Keratinocyte (primary cell): ENCODE measurements at places on chromosomes 11 and 22.

GRCh38 chr11:67303835-67304411, 593 bp downstream of the SSH3 start:
- DNase-seq: no peak

GRCh38 chr22:50702821-50703725, 30.4 kb downstream of the SHANK3 start:
- DNase-seq: no peak

DNA sequence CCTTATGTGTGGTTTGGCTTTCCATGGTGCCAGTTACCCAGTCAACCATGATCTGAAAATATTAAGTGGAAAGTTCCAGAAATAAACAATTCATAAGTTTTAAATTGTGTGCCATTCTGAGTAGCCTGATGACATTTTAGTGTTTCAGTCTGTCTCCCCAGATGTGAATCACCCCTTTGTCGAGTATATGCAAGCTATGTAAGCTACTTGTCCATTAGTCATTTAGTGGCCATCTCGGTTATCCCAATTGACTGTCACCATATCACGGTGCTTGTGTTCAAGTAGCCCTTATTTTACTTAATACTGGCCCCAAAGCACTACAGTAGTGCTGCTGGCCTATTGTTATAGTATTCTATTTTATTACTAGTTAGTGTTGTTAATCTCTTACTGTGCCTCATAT, 44.9 kb downstream of the ATG16L2 start:
- no peak for DNase-seq

DNA sequence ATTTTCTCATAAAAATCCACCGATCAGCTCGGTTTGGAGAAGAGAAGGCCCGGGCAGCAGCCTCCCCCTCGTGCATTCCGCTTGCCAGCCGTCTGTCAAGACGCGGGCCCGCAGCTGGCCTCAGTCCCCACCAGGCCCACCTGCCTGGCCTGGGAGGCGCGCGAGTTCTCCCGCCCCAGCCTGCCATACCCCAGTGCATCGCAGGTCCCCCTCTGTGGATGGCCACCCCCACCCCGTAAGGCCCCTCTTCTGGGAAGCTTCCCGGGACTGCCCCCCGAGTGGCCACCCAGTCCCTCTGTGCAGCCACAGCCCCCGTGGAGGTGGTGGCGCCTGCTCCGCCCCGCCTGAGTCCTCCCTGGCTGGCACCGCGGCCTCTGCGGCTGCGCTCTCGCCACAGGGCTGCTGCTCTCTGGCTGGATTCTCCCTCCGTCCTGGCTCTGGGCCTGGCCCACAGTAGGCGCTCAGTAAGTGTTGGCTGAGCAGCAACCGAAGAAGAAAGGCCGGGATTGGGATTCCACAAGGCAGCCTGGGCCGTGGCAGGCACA, 74.0 kb upstream of the TCF20 start:
- no peak for DNase-seq

- DNase-seq: no peak
Observed at GRCh38 chr11:75199412-75199955, 41.1 kb upstream of the TPBGL start.

DNA sequence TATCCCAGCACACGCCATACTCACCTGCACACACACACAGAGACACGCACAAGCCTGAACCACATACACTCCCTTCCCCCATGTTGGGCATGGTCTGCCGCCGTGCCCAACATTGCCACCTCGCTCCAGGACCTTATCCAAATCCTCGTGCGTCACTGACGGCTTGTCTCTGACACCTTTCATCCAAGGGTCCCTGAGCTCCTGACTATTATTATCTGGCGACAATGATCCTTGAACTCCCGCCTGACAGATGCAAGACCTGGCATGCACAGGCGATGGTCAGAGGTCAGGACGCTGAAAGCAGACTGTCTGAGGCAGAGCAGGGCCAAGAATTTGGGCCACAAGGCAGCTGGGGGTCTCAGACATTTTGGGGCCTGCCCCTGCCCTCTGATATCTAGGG, 4.2 kb downstream of the MB start:
- DNase-seq: no peak

DNA sequence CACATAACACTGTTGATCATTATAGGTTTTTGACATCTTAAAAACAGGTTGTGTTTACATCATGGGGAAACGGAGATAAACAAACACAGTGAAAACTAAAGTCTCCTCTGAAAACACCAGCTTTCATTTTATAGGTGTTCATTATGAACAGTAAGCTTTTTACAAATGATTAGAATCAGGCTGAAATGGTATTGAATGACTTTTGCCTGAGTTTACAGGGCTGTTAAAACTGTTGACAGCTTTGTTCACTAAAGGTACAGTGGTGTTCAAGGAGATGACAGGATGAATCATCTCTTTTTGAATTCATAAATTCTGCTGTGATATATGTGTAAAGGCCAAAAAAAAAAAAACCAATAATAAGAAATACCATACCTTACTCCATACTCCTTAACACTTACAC, 184.6 kb upstream of the CNTN5 start:
- no peak for DNase-seq

DNA sequence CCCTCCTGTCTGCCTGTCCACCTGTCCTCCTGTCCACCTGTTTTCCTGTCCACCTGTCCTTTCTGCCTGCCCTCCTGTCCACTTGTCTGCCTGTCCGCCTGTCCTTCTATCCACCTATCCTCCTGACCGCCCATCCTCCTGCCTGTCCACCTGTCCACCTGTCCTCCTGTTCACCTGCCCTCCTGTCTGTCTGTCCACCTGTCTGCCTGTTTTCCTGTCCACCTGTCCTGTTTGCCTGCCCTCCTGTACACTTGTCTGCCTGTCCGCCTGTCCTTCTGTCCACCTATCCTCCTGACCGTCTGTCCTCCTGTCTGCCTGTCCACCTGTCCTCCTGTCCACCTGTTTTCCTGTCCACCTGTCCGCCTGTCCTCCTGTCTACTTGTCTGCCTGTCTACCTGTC, 682.8 kb downstream of the TBC1D22A start:
- DNase-seq: no peak

- DNase-seq: no peak
Observed at GRCh38 chr11:33531743-33532181, 168.9 kb downstream of the C11orf91 start.

DNA sequence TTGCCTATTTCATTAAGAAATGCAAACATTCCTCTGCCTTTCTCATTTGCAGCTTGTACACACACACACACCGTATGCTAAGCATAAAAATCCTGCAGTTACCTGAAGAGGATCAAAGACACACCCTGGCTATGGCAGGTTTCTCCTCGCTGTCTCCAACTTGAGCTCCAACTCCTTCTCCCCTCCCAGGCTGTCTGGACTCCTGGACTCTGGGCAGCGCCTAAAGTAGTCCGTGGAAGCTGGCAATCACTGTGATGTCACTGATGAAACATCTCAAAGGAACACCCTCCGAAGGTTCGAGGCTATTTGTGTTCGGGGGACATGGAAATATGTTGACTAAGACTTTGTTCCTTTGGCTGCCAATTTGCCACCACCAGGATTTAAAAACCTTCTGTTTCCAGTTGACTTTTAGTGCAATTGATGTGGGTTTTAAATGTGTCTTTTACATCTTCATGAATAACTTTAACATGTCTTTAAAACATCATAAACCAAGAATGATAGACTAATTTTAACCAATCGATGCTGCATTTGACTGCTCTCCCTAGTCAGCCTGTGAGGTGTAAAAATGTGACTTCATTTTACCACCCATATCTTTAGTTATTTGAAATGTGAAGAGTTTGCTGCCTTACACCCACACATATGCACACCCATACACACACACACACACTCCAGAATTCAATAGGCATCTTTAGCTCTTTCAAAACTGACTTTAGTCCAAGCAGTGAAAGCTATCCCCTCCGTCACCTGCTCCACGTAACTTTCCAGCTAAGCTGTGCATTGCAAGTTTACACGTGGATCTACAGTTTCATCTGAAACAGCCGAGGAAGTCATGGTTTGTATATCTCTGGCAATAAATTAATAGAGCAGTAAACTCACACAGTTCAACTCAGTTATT, at the start of gene SLN:
TSS of gene SLN (minus strand) at position 196 of the 895 bp plus-strand sequence.
- DNase-seq: no peak

DNA sequence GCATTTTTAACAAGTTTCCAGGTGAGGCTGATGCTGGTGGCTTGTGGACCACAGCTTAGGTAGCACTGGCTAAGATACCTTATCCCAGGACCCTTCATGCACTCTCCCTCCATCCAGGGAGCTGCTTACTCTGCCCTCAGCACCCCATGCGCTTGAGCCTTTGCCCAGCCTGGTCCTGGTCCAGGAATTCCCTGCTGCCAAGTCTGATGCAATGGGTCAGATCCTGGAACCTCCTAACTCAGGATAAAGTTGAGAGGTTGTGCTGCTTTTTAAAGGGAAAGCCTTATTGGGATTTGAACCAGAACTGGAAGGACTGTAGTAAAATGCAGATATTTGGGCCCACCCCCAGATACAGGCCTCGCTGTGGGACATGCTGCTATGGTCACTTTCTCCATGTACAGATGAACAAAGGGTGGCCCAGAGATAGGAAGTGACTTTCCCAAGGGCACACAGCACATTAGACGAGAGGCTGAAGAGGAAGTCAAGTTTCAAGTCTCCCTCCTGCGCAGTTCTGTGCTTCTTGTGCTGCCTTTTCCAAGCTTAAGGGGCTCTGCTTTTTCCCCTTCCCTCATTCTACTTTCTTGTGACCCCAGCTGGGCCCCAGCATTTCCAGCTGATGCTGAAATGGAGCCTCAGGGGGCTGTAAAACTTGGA, 824 bp upstream of the LGALS12 start:
- no peak for DNase-seq

- no peak for DNase-seq
Observed at GRCh38 chr11:73889536-73889935, 12.7 kb downstream of the PAAF1 start.

GRCh38 chr11:128155590-128155989, 431.8 kb downstream of the ETS1 start:
- DNase-seq: no peak

DNA sequence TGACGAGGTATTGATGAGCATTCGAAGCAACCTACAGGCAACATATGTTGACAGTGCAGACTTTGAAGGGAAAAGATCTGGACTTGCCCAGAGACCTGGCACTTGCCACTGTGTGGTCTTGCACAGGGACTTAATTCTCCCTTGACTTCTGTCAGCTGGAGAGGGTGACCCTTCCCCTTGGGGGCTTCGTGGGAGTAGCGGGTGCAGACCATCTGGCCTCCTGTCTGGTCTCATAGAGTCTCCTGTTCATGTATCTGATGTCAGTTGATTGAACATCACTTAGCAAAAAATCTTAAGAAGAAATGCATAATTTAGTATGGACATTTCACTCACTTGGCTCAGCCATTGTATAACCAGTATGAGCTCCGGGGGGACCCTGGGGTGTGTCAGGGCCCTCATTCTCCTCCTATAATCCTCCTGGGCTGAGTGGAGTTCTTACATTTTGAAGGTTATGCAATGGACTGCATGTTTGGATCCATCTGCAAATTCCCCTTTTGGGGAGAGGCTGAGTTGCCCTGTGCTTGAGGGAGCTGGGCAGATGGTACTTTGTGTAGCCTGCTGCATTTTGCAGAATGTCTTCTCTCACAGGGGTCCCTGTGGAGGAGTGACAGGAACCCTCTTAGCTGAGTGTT, 13.0 kb downstream of the BCR start:
- DNase-seq: no peak

- no peak for DNase-seq
Observed at GRCh38 chr11:84165139-84165538, 879.0 kb upstream of the CCDC90B start.

GRCh38 chr11:111911563-111912401, at the start of gene CRYAB:
Gene CRYAB, minus strand, starts transcription at chr11:111911770. Its CDS starts 46 bp downstream, at chr11:111911724.
- DNase-seq: peak; percentile 66

- DNase-seq: no peak
Observed at GRCh38 chr11:77967121-77967520, 27.3 kb downstream of the INTS4 start.

DNA sequence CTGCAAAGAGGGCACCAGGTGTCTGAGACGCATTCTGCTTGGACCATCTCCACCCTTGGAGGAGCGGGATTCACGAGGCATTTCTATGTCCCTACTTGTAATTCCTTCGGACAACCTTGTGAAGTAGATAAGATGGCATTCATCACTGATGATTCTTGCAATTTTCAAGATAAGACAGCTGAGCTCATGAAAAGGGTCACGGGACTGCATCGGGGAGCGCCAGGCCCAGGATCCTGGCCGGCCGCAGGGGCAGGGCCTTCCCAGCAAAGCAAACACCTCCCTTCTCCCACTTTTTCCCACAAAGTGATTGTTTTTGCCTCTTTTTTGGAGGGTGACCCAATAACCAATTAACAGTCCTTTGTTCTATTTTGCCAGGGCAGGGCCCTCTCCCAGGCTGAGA, 8.4 kb downstream of the LIF start:
- no peak for DNase-seq

DNA sequence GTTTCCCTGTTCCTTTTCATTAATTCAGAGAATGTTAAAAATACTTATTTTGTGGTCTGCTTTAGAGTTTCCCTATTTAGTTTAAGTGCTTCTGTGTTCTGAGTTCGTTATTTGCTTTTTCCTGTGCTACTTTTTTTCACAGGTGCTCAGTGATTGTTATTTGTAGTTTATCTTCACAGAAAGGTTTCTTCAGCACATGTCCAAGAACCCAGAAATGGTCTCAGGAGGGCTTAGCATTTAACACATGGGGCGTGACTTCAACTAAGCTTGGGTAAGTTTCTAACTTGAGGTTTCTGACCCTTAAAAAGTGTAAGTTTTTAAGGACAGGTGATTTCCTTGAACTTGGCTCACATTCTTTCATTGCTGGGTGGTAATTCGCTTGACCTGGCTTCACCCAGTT, 157.3 kb downstream of the AASDHPPT start:
- no peak for DNase-seq

- no peak for DNase-seq
Observed at GRCh38 chr11:502288-503178, 4.5 kb downstream of the RNH1 start.

- DNase-seq: no peak
Observed at GRCh38 chr11:115503083-115503885, 931 bp downstream of the CADM1 start.

- no peak for DNase-seq
Observed at GRCh38 chr22:46062971-46063631, 86.1 kb upstream of the WNT7B start.

- no peak for DNase-seq
Observed at GRCh38 chr11:69984457-69985261, 93.5 kb upstream of the ANO1 start.

- DNase-seq: no peak
Observed at GRCh38 chr11:116730601-116731000, 42.2 kb downstream of the BUD13 start.

- no peak for DNase-seq
Observed at GRCh38 chr22:25777870-25778269, 35.9 kb downstream of the MYO18B start.

DNA sequence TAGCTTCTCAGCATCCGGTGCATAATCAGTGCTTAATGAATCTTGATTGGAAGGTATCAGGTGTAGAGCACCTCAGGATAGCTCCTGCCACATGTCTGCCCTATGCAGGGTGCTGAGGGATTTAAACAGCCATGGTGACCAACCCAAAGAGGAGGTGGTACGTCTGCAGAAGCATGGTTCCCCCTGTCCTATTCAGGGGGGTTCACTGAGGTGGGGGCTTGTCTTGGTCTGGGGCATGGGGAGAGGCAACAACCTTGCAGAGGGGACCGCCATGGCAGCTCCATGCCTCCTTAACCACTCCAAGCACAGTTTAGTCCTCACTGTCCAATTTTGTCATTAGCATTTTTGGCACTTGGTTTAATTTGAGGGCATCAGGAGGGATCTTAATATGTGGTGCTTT, 24.9 kb downstream of the UBE2L3 start:
- no peak for DNase-seq

GRCh38 chr11:64000740-64001483, 14.7 kb downstream of the OTUB1 start:
- DNase-seq: no peak
